ENCODE measurements at places on chromosomes 6 and 20.

DNA sequence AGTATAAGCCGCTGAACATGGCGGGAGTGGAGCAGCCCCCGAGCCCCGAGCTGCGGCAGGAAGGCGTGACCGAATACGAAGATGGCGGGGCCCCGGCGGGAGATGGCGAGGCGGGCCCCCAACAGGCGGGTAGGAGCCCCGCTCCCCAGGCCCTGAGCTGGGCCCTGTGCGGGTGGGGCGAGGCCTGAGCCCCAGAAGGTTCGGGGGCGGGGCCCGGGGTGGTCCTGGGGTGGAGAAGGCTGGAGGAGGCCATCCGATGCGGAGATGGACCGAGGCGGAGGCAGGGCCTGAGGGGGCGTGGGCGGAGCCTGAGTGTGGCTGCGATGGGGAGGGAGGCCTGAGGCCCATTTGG is 7.1 kb downstream of the L3MBTL1 start:
- no peak for DNase-seq

GRCh38 chr6:27838945-27839625 is 73.1 kb downstream of the OR2B2 start:
- no peak for DNase-seq

- no peak for DNase-seq
These were observed 187.7 kb downstream of the ASCC3 start for GRCh38 chr6:100693249-100693927.

DNA sequence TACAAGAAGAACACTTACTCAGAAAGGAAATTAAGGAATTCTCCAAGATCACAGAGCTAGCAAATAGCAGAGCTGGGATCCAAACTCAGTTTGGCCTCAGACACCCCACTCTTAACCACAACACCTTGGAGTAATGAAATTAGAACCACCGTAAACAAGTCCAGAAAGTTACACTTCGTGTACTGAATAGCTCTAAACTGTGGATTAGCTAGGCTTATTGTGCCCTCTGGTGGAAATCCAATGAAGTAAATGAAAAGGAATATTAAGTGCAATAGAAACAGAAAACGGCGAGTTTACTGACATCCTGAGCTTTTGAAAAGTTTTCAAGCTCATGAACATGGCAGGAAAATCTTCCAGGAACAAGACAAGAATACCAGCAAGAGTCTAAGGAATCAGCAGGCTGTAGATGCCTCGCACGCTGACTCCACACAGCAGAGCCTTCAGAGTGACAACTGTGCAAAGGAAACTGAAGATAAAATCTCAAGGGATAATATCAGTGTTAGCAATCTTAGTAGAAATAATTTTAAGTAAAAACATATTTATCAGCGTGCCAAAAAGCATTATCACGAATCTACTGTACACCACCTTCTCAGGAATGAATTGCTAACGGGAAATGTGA is 34.6 kb downstream of the FBXO5 start:
- DNase-seq = no peak

DNA sequence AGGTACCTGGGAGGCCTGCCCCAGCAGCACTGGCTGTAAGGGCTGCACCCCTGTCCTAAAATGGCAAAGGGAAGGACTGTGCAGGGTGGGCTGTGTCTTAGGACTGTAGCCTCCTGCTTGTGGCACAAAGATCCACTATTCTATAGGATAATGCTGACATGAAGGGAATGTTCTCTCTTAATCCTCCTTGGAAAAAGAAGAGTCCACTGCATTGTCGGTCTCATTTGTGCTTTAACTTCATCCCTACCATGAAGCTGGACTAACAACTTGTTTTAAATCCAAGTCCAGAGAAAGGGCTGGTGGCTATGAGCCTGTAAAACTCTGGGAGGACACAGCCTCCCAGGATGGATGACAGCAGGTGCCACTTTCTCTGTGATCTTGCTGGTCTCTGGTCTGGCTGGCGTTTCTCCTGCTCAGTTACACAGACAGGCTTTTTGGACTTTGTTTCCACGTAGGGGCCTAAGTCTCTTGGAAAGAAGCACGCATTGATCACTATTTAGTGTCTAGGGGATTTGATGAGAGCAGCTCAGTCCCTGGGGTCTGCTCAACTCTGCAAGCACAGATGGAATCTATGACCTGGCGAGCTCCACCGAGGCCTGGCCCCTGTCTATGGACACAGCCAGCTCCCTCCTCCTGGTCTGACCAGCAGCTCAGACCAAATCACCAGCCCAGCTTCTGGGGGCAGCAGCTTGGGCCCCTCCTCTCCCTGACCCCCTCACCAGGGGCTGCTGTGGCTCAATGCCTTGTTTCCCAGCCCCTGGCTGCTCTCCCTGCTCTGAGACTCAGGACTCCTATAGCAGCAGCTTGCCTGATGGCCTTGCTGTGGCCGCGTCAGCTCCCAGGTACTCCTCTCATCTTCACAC is 4.8 kb downstream of the CST3 start:
- no peak for DNase-seq

DNA sequence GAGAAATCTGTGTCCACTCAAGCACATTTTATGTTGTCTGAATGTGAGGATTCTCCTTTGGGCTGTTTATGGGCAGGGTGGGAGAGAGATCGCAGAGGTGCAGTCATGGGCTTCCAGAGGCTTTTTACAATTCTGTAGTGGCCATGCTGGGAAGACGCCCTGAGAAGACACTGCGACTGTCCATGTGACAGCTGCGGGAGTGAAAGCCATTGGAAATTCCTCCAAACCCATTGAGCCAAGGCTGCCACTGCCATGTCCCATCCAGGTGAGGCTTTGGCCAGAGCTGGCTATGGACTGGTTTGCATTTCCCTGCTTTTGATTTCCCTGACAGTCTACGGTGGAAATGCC is 216.9 kb upstream of the ECI2 start:
- no peak for DNase-seq

DNA sequence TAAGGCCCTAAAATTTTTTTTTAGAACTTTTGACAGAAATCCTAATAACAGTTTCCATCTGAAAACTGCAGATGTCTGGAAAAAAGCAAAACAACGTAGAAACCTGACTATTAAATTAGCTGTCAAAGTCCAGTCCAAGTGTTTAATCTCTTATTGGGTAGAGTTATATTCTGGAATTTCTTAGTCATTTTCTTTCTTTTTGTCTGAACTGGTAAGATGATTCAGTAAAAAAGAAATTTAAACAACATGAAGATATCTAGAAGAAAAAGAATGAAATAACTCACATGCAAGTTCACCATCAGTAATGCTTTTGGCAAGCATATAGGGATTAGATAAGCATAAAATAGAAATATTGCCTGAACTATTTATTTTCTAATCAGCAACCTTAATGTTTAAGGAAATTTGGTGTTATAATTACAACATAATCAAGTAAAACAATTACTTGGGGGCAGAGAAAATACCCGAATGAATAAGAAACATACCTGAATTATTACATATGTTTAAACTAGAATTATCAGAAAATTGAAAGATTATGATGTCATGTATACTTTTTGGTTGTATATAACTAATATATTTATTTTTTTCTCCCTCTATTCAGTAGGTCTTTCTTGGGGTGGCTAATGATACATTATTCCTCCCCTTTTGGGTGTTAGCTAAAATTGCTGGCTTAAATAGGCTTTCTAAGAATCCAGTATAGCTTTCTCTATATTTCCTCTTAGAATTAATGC is 51.1 kb downstream of the FAM83B start:
- DNase-seq = no peak

GRCh38 chr6:130041594-130041993 is 23.2 kb downstream of the L3MBTL3 start:
- no peak for DNase-seq

GRCh38 chr6:41757271-41757670 is 10.1 kb upstream of the PGC start:
- DNase-seq = no peak

DNA sequence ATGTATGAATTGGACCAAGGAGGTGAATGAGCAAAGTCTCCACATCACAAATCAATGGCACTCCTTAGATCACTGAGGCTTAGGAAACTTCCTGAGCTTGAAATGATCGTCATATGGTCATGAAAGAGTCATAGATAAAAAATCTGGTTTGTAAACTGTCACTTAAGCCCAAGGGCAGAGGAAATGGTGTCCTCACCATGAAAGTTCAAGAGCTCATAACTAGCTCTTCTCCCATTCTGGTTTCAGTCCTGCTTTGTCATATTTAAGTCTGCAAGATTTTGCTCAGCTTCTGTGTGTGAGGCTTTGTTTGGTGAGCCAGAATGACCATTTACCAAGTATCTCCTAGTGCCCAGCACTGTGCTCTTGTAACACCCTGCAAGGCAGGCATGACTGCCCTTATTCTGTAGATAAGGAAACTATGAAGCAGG is 60.5 kb downstream of the GJA10 start:
- no peak for DNase-seq

Measured in NT2/D1 (cell line).